ENCODE measurements at places on chromosomes 7 and 10.
A peak's percentile ranks its signal among the peaks of the same experiment; 100 is the strongest.

DNA sequence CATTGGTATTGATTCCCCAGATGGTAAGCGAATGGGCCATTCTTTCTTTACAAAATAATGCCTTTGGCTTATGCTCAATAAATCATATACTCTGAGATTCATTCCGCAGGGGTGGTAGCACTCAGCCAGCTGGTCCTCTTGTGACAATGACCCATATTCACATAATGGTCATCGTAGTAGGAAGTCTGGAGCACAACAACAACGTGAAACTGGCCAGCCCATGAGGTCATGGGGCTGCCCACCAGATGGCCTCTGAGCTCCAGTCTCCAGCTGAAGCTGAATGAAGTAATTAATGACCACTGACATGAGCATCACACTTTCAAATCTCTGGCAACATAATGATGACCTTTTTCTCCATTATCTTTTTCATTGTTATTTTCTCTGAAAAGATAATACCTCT is 42.3 kb upstream of the SORCS1 start:
- DNase-seq, result no peak

DNA sequence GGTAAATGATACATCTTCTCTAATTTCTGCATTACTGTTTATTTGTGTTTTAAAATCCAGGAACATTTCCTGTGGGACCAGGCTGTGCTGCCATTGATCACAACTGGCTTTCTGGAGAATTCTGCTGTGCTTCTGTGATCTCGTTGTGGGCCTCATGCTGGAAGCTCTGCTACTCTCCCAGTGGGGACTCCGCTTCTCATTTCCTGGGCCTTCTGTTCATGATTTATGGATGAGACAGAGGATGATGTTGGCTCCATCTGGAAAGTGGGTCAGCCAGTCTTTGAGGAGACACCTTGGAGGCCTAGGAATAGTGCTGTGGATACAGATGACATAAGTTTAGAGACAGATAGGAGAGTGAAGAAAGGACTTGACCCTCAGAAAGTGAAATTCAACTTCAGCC is 15.2 kb upstream of the GPR158 start:
- no peak for DNase-seq

DNA sequence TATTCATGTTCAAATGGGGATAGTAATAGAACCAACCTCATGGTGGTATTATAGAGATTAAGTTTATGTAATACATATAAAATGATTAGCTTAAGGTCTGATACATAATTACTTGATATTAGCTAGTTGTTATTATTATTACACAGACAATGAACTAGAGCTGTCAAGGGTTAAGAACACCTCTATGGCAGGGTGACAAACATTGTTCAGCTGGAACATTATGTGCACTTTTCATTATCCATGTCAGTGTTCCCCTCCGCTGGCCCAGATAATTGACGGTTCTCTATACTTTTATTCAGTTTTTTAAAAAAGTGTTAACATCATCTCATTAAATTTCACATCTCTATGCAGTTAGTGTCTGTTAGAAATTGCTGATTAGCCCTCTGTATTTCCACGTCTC is 142.1 kb downstream of the CDK14 start:
- DNase-seq, result no peak

GRCh38 chr7:698515-699475 is 27.7 kb upstream of the DNAAF5 start:
- no peak for DNase-seq

DNA sequence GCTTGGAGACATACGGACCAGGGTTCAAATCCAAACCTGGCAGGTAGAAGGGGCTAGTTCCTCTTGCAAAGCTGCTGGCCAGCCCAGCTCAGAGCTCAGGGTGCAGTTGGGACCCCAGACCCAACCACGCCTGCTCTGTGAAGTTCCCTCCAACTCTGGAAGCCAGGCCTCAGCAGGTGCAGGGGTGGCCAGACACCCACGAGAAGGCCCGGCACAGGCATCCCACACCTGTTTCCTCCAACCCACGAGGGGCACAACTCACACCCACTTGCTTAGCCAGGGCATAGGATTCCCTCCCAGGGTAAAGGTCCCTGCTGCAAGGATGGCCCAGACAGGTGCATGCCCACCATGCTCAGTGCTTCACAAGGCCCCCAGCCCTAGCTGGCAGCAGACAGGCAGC is 262.4 kb downstream of the GRID1 start:
- no peak for DNase-seq

GRCh38 chr7:31337002-31337565 is 3.4 kb downstream of the NEUROD6 start:
- no peak for DNase-seq

- no peak for DNase-seq
Observed at GRCh38 chr10:11180228-11180627, 162.6 kb downstream of the CELF2 start.

DNA sequence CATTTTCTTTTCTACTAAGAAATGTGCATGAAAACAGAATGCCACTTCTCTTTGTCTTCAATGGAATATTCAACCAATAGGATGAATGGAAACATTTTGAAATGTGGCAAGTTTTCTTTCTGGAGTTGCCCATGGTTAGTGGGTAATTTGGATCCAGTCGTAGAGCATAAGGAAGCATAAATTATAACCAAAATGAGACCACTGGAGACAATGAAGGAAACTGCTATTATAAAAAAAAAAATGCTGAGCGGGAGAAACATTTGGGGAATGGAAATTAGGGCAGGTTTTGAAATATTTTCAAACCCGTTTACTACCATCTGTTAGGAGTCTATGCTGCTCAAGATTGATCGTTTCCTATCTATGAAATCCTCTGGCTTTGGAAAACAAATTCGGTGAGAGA is 182.9 kb upstream of the PRKCQ start:
- DNase-seq, result no peak

GRCh38 chr10:3761904-3762303 is 23.1 kb downstream of the KLF6 start:
- no peak for DNase-seq

DNA sequence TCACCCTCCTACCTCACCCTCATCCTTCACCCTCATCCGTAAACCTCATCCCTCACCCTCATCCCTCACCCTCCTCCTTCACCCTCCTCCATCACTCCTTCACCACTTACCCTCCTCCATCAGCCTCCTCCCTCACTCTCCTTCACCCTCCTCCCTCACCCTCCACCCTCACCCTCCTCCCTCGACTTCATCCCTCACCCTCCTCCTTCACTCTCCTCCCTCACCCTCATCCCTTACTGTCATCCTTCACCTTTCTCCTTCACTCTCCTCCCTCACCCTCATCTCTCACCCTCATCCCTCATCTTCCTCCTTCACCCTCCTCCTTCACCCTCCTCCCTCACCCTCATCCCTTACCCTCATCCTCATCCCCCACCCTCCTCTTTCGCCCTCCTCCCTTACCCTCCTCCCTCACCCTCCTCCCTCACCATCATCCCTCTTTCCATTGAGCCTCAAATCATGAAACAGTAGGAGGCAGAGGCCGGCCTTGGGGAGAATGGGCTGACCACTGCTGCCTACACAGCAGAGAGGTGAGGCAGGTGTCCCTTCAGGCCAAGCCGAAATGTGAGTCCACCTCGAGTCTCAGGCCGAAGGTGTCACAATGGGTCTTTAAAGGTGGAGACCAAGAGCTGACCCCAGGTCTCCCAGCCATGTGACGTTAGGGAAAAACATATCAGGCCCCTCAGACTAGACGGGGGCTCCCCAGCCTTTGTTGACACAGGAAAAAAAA is 53.0 kb downstream of the PDGFA start:
- DNase-seq, result no peak

DNA sequence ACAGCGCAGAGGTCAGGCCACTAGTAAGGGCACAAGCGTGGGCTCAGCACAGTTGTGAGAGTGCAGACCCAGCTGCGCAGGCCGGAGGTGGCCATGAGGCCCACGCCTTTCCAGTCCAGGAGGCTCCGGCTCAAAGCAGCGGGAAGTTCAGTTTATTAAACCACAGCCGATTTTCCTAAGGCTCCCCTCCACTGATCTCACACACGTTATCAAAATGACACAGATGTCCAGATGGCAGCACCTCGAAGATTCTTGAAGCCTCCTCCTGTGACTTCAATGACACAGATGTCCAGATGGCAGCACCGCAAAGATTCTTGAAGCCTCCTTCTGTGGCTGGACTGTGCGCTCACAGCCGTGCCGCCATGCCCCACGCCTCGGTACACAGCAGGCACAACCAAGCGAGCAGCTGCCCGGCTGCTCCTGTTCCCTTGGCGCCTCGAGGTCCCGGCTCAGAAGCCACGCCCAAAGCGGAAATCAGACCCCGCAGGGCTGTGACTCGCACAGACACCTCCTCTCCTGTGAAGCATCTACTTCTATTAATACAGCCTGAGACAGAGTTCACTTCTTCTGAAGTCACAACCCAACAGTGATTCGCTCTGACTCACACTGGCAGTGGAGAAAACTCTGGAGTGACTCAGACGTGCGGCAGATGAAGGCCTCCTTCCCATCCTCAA is 122.7 kb downstream of the MAD1L1 start:
- DNase-seq, result no peak

- DNase-seq, result no peak
Observed at GRCh38 chr7:128792471-128793180, 858 bp downstream of the CCDC136 start.

DNA sequence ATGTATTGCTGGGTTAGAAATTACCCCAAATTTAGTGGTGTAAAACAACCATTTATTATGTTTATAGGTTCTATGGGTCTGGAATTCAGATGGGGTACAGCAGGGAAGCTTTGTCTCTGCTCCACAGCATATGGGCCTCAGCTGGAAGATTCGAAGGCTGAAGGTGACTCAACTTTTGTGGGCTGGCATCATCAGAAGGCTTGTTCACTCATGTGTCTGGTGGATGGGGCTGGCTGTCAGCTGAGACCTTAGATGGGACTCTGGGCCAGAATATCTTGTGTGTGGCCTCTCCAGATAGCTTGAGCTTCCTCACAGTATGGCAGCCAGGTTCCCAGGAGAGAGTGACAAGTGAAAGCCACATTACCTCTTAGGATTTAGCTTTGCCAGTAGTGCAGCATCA is 45.9 kb downstream of the ZNF503 start:
- DNase-seq, result no peak

- no peak for DNase-seq
Observed at GRCh38 chr7:141544831-141545230, 6.4 kb upstream of the AGK start.

- DNase-seq, result no peak
Observed at GRCh38 chr7:102845346-102845745, 67.5 kb upstream of the LRRC17 start.

GRCh38 chr7:55073976-55074528 is 55.2 kb downstream of the EGFR start:
- no peak for DNase-seq

DNA sequence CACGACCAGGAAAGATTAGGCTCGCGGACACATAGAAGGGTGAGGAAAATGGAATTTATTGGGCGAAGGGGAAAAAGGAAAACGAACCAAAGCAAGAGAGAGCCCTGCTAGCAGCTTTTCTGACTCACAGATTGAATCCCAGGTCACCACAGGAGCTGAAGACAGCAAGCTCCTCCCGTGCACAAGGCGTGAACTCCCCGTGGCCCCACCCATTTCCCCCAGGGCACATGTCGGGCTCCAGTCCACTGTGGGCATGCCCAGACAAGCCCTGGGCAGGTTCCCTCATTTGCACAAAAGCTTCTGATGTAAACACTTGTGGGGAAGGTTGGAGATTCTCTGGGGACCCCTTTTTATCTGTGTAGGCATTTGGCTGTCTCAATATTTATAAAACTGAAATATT is 582.4 kb downstream of the SUGCT start:
- peak; percentile 22 for DNase-seq

DNA sequence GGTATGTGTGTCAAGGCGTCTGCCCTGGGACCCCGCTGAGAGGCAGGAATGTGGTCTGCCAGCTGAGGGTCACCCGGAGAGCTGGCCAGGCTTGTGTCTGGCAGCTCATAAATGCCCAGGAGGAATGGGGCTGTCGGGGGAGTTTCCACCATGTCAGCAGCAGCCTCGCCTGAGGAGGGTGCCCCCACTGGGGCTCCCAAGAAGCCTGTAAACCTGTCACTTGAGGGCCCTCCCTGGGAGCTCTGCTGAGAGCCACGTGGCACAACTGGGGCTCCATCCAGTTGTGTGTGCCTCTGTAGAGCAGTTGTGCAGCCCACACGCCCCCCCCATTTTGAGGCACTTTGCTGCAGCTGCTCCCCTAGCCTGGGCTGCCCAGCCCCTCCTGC is 70.6 kb downstream of the NEURL1 start:
- DNase-seq, result no peak

DNA sequence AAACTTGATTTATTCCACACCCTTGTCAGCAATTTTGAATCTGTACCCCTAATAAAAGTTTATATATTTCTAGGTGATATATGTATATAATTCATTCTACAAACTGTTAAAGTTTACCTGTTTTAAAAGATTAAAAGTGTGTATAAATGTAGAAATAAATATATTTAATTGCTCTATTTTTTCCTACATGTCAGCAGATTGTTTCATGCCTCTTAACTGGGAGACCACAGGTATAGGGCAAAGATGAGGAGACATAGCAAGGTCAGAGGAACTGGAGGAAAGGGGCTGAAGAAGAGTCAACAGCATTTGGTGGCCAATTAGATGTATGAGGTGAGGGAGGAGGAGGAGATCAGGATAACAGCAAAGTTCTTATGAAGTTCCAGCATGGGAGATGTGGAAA is 109.8 kb downstream of the GLCCI1 start:
- no peak for DNase-seq

GRCh38 chr7:80082213-80082612 is 52.4 kb upstream of the GNAI1 start:
- DNase-seq, result no peak

DNA sequence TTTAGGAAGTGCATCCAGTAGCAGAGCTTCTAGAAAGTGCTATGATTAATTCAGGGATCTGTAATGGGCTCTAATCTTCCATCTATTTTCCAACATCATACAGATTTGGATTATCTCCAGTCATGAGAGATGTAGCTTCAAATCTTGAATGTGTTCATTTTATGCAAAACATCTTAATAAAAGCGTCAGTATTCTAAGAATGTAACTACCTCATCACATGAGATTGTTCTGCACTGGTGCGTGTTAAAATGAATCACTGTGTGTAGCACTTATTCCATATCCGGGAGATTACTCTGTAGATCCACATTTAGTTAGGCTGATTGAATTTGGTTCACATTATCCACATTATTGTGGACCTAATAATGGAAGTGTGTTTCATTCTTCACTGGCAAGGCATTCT is 344.9 kb upstream of the CHRM2 start:
- DNase-seq, result no peak

All from thoracic aorta (tissue), 2 donors.